ENCODE measurements at places on chromosomes 2 and 18.

- no peak for DNase-seq
Observed at GRCh38 chr2:60959501-60959900, 58.0 kb upstream of the PEX13 start.

DNA sequence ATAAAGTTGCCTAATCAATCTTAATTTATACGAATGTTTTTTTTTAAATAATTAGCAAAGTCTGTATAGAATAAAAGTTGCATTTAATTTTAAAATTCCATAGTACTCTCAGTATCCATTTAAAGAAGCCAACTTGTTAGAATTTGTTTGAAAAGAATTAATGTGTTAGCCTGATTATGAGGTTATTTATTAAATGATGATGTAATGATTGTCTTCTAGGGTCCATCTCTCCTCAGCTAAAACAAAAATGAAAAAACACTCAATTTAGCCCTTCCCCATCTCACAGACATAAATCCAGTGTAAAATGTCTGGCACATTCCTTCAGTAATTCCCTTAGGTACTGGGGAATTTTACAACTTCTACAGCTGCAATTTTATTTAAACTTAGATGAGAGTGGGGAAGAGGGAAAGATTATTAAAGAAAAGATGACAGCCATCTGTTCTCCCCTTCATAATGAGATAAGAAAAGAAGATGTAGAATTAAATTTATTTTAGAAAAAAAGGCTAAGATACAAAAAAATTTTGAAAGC lies 68.6 kb downstream of the BARD1 start:
- DNase-seq: no peak

- no peak for DNase-seq
Observed at GRCh38 chr2:44909831-44910230, 31.7 kb upstream of the SIX3 start.

DNA sequence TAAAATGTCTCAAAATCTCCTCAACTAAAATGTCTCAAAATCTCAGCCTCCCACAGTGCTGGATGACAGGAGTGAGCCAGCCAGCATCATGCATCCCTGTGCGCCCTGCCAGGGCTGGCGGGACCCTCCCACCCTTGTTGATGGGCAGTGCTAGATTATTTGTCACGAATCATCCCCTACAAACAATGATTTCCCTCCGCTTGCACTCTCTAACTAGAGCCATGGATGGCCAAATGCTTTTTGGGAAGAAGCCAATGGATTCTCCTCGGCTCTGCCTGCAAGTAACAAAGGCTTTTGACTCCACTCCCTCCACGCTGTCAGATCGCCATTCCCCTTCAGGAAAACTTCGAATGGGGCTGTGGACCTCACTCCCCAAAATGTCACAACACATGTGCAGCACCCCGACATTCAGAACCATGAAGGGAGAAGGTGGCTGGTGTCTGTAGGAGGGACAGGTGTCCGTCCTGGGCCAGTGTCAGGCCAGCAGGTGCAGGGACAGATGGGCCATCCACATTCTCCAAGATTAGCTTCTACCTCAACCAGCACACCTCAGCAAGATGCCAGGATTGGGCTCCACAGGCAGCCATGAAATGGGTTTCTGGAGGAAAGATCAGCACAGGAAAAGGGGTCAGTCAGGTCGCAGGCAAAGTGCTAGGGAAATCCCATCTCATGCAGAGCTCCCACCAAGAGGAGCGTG lies 11.5 kb downstream of the AMER3 start:
- DNase-seq: no peak

All from ecto neural progenitor cell (in vitro differentiated cells).